ENCODE measurements at places on chromosomes 7 and 10.

DNA sequence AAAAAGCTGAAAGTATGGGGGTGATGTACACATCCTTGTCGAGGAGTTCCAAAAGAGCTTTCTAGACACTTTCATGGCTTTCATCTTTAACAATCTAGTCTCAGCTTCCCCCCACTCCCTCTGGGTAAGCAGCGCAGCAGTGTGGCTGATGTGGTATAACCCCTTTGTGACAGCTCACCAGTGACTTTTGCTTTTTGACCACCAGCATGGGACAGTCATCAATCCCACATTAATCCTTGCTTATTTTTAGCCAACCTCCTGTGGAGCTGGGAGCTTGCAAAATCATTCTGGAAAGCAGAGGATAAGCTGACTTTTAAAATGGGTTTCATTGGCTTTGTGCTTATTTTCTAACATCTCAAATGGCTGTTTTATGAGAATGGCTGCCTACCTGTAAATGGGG, 272.7 kb downstream of the HDAC9 start:
- no peak for DNase-seq

DNA sequence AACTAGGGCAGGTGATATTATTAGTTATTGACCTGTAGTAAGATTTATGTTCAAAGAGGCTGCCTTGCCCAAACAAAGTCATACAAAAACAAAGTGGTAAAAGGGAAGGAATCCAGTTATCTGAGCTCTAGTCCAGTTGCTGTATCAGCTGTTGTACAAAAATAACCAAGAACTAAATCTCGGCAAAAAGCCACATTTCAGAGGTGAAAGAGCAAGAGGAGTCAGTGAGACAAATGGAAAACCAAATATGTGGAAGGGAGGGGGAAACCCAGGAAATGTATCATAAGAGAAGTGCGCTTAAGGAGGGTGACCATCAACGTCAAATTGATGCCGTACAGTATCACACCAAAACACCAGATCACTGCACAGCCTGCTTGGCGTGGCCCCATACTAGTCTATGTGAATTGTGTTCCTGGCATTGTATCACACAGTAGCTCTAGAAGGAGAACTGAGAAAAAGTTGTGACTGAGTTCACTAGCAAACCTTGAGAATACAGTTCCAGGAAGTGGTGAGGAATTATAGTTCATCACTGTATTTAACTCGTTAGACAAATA, 6.4 kb downstream of the AGBL3 start:
- no peak for DNase-seq

- DNase-seq, result no peak
Measured at GRCh38 chr7:95365151-95365550, 31.0 kb downstream of the PON3 start.

DNA sequence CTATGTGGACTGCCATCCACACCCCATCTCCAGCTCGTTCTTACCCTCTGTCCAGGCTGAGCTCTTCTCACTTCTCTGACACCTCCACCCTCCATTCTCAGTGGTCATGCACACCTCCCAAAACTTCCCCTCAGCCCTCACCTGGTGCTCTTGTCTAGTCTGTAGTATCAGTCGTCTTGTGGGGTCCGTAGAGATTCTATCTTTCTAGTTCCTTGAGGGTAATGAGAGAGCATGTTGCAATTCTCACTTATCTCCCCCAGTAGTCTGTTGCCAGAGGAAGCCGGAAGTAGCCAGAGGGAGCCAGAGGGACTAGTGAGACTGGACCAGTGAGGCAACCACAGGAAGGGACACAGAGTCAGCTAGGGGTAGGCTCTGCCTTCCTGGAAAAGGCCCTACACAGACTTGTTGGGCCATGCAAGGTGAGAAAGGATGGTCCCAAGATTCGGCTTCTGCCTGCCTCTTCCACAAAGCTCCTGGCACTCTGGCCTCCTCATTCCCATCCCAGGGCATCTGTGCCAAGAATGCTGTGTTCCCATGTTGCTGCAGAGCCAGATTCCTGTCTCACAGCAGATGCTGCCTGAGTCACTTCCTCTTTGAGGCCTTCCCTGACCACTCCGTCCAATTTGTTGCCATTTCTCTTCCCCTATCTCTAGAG, 50.6 kb upstream of the DUSP5 start:
- DNase-seq, result no peak

GRCh38 chr7:36309301-36309700, 80.4 kb upstream of the ANLN start:
- DNase-seq, result no peak

DNA sequence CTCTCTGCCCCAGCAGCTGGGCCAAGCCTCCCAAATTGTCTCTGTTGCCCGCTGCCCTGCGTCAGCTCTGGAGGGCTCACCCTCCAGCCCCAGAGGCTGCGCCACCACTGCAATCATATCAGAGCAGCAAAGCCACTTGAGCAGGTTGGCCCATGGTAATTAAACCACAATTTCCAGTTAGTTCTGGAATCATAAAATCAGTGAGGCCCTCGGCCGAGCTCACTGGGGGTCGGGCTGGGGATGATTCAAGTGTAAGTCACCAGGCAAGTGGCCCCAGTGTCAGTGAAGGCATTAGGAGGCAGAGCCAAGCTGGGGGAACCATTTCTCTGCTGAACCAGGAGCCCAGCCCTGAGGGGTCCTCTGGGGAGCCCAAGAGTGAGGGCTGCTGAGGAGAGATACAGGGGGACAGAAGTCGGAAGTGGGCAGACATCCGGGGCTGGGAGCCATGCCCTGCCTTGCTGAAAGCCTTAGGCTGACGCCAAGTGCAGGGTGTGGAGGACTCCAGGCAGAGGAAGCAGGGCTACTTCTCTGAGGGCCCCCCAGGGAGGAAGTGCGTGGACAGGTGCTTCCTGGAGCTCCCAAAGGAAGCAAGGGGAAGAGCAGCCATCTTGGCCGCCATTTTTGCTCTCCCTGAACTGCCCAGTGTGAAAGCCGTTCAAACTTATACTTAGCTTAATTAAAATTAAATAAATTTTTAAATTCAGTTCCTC, 29.5 kb upstream of the SLC29A3 start:
- no peak for DNase-seq

GRCh38 chr10:81036257-81036656, 498.6 kb downstream of the SH2D4B start:
- DNase-seq, result no peak

DNA sequence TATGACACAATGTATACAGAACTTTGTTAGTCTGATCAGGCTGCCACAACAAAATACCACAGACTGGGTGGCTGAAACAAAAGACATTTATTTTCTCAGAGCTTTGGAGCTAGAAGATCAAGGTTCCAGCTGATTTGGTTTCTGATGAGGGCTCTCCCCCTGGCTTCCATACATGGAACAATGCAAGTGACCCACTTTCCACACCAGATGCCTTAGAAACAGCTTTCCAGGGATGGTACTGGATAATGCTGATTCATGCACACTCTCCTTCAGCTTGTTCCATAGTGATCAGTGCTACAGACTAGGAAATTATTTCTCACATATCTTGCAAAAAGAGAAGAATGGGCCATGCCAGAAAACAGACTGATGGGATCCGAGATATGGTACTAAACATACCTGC, 1274.9 kb upstream of the SORCS1 start:
- no peak for DNase-seq

- DNase-seq, result no peak
Measured at GRCh38 chr10:59904426-59905065, 1.8 kb downstream of the CCDC6 start.

- DNase-seq, result no peak
Measured at GRCh38 chr7:119703895-119704294, 569.1 kb upstream of the KCND2 start.

DNA sequence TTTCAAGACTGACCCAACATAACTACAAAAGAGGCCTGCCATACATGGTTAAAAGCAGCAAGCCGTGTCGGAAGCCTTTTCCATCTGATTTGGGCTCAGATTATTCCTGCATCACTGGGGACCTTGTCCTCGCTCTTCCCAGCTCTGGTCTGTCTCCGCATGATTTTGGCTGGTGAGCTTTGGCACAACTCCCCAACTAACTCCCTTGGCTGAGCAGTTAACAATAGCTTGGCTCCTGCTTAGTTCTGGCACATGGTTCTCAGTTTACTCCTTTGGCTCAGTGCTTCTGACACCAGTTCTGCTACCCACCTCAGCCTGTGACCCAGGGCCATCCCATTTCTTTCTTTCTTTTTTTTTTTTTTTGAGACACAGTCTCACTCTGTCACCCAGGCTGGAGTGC, 17.0 kb downstream of the AGK start:
- no peak for DNase-seq

- no peak for DNase-seq
Measured at GRCh38 chr10:67141300-67141699, 215.5 kb downstream of the LRRTM3 start.

DNA sequence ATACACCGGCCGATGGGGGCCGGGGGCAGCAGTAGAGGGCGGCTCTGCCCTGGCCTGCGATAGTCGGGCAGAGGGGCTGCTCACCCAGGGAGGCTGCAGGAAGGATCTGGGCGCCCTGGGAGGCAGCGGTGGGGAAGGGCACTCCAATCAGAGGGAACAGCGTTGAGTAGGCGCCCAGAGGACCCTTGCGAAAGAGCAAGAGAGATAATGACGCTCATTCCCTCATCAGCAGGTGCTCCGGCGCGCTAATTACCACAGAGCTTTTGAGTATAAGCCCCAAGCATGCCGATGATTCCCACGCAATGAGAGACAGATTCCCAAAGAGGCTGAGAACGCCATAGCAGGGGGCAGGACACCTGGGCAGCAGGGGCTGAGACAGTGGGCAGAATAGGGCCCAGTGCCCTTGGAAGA, 215.3 kb downstream of the MAD1L1 start:
- DNase-seq, result no peak

- DNase-seq, result no peak
Measured at GRCh38 chr7:120462991-120463390, 190.0 kb downstream of the KCND2 start.

DNA sequence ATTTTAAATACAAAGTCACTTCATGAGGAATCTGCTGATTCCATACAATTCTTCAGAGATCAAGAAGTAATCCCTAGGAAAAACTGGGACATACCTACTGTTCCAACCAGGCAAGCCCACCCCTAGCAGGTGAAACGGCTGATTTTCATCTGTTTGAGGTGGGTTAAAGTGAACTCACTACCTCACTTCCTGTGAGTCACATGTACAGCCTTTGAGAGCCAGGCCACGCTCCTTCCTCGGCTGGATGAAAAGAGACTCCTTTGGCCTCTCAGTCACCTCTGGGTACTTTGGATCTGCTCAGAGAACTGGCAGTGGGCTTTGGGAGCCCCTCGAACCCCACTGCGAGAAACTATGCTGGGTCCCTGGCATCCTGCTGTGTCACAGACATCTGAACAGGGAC, 68.2 kb downstream of the CHST15 start:
- no peak for DNase-seq

DNA sequence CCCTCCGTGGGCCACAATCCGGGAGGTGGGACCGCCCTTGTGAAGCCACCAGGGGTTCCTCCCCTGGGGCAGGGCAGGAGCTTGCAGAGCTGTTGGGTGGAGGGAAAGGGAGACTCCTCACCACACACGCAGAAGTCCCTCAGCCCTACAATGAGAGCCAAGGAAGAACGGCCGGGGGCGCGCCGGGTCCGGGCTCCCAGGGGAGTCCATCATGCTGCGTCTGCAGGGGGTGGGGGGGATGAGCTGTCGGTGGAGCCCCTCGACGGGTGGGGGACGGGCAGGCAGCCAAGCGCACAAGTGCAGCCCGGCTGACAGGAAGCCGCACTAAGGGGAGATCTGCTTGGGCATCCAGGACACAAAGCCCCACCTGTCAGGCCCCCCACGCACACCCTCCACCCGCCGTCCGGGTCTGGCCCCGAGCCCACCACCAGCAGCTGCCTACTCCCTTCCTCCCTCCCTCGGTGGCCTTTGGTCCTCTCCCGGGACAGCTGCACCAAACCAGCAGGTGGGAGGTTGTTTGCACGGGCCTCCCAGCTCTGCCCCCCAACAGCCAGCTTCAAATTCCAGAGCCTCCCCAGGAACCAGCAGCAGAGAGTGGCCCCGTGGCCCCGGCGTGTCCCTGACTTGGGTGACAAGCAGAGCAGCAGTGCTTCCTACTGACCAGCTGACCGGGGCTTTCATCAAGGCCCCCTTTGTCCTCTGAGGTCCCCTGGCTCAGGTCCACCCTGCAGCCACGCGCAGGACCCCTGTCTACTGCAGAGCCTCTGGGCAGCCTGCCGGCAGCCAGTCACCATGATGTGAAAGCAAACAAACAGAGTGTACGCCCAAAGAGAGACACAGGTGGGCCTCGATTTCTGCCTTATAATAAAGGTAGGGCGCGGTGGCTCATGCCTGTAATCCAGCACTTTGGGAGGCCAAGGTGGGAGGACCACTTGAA, 50.3 kb downstream of the HIP1 start:
- DNase-seq, result no peak
